ENCODE measurements at places on chromosomes 2 and 18.

GRCh38 chr2:54457323-54458023, 1.3 kb downstream of the SPTBN1 start:
- no peak for DNase-seq

GRCh38 chr18:49572611-49573345, 10.9 kb downstream of the LIPG start:
- DNase-seq: no peak

- no peak for DNase-seq
These were observed 267.2 kb downstream of the SP3 start for GRCh38 chr2:173697929-173698328.

GRCh38 chr18:50193796-50194630, 934 bp downstream of the MYO5B start:
- no peak for DNase-seq

DNA sequence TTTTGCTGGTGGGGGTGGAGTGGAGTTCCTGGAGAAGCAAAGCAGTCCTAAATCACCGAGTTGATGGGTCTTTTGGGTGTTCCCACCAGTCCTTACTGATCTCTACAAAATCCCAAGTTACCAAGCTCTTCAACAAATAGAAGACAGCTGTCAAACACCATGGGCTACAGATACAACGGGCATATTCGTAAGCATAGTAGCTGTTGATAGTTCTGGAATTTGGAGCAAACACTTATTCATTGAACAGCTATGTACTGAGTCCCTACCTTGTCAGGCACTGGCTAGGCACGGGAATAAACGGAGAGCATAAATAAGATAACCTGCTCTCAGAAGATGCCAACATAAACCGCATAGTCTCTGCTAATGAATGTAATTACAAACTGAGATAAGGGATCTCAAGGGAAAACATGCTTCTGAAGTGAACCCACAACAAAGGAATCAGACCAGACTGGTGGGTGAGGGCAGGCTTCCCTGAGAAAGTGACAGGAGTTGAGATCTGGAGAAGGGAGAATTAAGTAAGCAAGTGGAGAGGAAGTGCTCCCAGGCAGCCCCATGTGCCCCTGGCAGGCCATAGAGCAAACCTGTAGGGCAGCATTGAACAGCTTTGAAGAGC, 947 bp upstream of the ANKRD44 start:
- no peak for DNase-seq

- DNase-seq: no peak
These were observed 17.0 kb upstream of the MGAT4A start for GRCh38 chr2:98747888-98748287.

DNA sequence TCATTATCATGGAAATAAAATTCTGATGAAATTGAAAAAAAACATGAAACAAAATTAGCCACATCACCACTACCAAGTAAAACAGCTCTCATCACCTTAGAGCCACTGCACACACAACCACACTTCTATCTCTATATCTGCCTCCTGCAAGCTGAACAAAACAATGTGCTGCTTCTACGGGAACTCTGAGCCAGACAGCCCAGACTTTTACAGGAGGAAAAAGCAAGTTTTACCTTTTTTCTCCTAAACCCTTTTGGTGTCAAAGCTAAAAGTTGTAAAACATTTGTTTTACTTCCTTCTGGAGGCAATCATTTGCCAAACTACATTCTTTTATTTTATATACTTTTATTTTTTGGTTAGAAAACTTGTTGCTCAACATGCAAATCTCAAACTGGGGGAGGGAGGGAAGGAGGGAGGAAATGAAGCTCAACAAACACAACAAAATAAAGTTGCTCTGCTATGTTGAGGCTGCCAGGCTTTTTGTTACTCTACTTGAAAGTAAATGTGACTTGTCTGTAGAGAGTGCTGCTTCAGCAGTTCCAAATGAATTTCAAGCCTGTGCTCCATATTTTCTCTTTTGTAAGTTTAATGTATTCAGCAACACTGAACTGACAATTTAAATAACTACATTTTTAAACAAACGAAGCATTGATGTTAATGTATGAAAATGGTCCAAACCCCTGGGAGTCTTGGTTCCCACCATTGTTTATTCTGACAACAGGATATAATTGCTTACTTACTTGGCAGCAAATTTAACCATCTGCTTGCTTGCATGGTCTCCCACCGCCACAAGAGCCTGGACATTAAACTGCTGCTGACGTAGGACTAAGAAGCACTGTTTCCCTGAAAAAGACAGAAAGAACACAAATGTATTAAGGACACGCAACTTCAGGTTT, 24.5 kb downstream of the DARS1 start:
- DNase-seq: no peak

GRCh38 chr2:240925568-240926515, 19.7 kb downstream of the CROCC2 start:
- no peak for DNase-seq

GRCh38 chr2:157269922-157270321, 12.4 kb downstream of the GALNT5 start:
- DNase-seq: no peak

DNA sequence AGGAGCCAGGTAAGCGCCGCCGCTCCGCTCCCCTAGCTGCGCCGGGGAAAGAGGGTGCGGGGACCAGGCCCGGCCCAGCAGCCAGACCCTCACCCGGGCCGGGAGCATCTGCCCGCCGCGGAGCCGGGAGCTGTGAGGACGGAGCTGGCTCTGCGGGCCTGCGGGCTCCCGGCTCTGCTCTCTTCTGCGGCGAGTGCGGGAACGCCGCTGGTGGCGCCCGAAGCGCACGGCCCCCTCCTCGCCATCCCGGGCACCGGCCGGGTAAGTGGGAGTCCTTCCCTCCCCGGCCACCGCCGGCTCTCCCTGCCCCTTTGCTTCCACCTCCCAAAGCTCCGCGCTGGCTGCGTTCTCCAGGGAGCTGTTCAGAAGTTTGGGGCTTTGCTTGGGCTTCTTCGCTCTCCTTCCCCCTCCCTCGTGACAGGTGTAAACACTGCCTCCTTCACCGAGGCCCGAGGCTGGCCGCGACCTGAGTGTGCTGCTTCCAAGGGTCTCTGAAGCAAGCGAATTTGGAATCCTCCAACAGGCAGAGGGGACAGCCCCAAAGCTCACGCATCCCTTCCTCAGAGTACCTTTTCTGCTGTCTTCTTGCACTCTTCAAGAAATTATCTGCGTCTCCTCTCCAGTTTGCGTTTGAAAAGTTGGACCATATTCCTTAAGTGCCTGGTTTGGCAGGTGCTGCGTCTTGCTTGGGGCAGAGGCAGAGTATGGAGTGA, 632 bp downstream of the AFTPH start:
- DNase-seq: no peak

DNA sequence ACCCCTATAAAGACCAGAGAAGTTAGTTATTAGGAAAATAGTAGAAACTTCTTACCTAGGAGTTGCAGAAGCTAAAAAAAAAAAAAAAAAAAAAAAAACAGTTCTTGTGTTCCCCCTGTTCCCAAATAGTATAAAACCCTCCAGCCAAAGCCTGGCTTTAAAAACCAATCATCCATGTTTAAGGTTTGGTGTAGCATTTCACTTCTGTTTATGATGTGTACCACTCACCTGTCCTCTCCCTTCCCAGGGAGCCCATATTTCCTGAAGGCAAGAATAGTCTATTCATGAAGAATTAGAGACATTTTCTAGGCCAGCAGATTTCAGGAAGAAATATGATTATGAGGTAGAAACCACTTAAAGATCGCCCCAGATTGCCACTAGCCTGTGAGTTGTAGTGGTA, 273.6 kb downstream of the SETBP1 start:
- DNase-seq: no peak

- DNase-seq: no peak
These were observed 22.4 kb downstream of the FBLN7 start for GRCh38 chr2:112160283-112161250.

GRCh38 chr2:240999873-241000541, 1.6 kb downstream of the SNED1 start:
- DNase-seq: no peak

DNA sequence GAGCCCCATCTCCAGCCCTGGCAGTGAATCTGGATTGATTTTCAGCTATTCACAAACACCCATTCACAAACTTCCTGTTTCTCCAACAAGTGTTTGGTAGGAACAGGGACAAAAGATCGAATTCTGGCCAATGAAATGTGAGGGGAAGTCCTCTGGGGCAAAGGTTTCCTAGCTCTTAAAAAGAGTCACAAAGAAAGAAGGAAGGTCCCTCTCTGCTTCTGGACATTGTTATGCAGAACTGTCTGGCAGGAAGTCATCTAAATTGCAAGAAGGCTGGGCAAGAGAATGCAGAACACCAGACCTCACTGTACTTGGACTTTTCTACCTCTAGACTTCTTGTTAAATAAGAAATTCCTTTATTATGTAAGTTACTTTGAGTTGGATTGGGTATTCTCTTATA, 137.3 kb downstream of the CCDC148 start:
- DNase-seq: no peak

DNA sequence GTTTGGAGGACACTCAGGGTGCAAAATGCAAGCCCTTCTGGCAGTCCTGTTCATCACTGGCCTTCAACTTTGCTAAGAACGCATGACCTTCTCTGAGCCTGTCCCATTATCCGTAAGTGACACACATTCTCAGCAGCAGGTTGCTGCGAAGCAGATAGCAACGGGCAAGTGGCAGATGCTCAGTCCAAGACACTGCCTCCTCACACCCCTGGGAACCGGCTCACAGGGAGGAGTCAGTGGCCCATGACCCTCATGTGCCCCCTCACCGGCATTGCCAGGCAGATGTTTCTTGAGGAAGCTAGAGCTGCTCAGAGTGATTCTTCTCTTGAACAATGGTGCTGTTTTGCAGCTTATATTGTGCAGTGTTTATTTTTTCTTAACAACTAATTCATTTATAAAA, 737.2 kb upstream of the HS6ST1 start:
- DNase-seq: no peak

GRCh38 chr2:1632002-1632348, 112.3 kb downstream of the PXDN start:
- no peak for DNase-seq

- no peak for DNase-seq
These were observed at the start of gene EDAR for GRCh38 chr2:108988796-108989713. EDAR (minus strand) TSS chr2:108989220; CDS start chr2:108931014, 58,206 bp downstream.

DNA sequence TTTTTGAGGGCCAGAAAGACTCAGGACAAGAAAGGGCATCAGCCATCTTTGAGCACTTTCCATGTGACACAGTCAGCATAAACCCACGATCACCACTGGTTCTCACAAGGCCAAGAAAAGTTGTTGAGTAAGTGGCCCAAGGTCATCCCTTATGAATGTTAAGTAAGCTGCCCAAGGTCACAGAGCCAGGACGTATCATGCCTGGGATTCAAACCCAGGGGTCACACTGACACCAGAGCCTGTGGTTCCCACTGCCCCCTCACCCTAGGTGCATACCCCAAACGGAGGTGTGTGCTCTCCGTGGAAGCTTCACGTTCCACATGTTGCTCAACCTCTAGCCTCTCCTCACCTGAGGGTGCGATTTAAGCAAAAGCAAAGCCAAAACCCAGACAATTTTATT, 2.3 kb upstream of the CTIF start:
- DNase-seq: no peak

GRCh38 chr2:96085541-96086355, 30.6 kb downstream of the ADRA2B start:
- no peak for DNase-seq

- no peak for DNase-seq
These were observed 104.1 kb upstream of the ITPRID2 start for GRCh38 chr2:181787310-181788048.

- DNase-seq: no peak
These were observed 1.9 kb upstream of the CABYR start for GRCh38 chr18:24136967-24137373.

DNA sequence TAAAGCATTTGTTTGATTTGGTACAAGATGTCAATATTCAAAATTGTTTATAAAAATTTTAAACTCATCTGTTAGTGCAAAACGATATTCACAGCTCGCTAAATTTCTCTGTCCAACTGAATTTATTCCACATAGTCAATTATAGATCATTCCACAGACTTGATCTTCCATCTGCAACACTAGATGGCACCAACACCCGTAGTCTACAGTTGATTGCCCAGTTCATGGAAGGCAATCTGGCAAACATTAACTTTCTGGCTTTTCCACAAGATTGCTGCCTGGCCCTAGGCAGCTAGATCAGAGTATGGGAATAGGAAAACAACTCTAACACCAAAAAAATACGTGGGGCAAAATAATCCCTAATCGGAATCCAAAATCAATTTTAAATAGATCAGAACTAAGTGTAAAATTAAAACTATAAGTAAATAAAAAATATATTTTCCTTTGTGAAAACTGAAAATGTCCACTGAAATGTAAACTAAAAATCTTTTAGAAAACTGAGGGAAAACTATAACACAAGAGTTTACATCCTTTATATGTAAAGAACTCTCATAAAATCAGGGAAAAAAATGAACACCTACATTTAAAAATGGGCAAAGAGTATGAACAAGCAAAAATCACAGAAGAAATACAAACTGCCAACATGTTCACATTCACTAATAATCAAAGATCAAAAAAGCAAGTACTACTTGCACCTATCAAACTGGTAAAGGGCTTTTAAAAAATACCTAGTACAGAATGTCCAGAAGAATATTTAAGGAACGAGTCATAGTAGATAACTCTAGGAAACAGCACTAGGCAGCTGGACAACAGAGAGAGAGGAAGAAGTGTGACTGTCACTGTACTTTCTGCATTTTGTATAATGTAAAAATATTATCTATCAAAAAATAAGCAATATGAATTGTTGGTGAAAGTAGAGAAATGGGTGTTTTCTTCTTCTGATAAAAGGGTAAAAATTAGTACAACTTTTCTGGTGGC, 35.0 kb downstream of the RTN4 start:
- DNase-seq: peak; percentile 22

DNA sequence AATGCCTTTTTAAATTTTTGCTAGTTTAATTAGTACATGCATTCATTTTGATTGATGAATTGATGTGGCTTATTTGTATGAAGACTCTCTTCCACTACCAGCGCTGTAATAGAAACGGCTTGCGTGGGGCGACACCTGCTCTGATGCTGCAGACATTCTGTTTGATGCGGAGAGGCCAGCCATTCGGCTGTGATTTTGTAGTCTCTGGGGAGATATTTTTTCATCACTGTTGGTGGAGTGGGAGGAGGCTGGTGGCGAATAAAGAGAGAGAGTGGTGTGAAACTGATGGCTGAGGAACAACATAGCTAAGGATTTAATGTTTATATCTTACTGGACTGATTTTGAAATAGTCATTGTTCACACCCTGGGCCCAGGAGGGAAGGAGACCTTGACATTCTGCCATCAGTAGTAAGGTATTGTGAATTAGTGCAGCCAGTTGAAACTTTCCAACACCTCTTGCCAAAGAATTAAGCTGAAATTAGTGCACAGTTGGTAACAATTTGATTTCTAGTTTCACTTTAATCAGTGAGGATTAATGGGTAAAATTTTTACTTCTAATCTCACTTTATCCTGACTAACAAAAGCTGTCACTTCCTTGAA, 224.1 kb downstream of the MTX2 start:
- no peak for DNase-seq

DNA sequence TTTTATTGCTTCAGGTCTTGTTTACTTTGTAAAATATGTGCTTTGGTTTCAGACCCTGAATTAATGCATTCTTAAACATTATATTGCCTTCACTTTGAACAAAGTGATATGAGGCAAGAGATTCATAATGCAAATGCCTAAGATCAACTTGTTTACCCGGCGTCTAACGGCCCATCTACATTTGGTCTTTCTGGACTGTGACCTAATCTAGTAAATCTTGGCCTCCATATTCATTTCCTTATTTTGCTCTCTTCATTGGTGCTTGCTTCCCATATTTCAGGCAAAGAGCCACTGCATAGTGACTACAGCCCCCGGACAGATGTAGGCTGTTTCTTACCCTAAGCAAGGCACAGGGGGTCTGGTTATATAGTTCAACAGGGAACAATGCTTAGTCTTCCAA, 53.0 kb upstream of the SLC39A10 start:
- DNase-seq: no peak

GRCh38 chr18:77061281-77061945, 71.2 kb downstream of the MBP start:
- no peak for DNase-seq

- no peak for DNase-seq
These were observed 38.1 kb downstream of the ZNF236 start for GRCh38 chr18:76860411-76860810.

Data from T-helper 1 cell (primary cell).